ENCODE measurements at places on chromosomes 1 and 21. TPM values are rescaled to one million over a fixed set of nuclear protein-coding genes. Genes with fewer than 3 reads are reported as not detected.

FNDC10 gene
- total RNA-seq: 7.9 TPM

DNA sequence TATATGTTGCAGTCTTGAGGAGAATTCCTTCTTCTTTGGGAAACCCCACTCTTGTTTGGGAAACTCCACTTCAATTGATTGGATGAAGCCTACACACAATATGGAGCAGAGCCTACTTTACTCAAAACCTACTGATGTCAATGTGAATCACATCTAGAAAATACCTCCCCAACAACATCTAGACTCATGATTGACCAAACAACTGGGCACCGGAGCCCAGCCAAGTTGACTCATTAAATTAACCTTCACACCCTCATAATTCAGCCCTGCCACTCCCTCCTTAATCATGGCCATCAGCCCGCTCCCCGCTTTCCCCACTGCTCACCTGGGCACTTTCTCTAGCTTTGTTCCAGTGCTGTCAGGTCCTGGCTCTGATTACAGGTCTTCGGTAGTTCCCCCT, 208.1 kb upstream of the MAP1LC3C start:
- H3K27ac ChIP-seq: no peak overlapping the region
- no peak overlapping the region for H3K4me3 ChIP-seq
- H3K27me3 ChIP-seq: no peaks in the 10 kb centered on the region
- H3K36me3 ChIP-seq: no peaks in the 10 kb centered on the region
- DNase-seq: no peak
- no peaks in the 10 kb centered on the region for H3K4me1 ChIP-seq

ENSA gene
- 192 TPM for total RNA-seq

DNA sequence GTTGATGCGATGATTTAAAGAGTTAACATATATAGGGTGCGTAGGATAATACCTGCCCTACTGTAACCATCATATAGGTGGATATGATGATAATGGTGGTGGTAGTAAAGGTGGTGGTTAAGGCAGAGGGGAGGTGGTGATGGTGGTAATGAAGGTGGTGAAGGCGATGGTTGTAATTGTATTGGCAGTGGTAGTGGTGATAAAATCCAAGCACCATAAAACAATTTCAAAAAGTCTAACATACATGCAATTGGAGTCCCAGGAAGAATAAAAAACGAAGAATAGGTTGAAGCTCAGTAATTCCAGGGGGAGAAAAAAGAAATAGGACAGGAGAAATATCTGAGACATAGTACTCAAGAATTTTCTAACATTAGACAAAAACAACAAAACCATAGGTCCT, 27.3 kb upstream of the RAB4A start:
- peaks cover 4% of the 10 kb centered on the region for H3K4me1 ChIP-seq
- H3K36me3 ChIP-seq: peaks cover 8% of the 10 kb centered on the region

CNR2 gene
- 0.04 TPM for total RNA-seq
